ENCODE measurements at places on chromosomes 4 and X. TPM values are rescaled to one million over a fixed set of nuclear protein-coding genes. Genes with fewer than 3 reads are reported as not detected.

GPRASP1 gene
- polyA plus RNA-seq, result 13.8 TPM

EDA2R gene
- 0.43 TPM for polyA plus RNA-seq

DUSP21 gene
- not detected for polyA plus RNA-seq

TMEM175 gene
- polyA plus RNA-seq, result 28.4 TPM

SFRP2 gene
- polyA plus RNA-seq, result 3.5 TPM

CT45A1 gene
- polyA plus RNA-seq, result not detected

NDNF gene
- 13.6 TPM for polyA plus RNA-seq

GLOD5 gene
- polyA plus RNA-seq, result 3.9 TPM

CLNK gene
- 0.52 TPM for polyA plus RNA-seq

OGT gene
- polyA plus RNA-seq, result 239 TPM

STPG2 gene
- polyA plus RNA-seq, result 0.36 TPM
